Activated CD8-positive, alpha-beta memory T cell treated with anti-CD3 and anti-CD28 coated beads for 1 hour (primary cell): ENCODE measurements at places on chromosomes 5 and 9.

DNA sequence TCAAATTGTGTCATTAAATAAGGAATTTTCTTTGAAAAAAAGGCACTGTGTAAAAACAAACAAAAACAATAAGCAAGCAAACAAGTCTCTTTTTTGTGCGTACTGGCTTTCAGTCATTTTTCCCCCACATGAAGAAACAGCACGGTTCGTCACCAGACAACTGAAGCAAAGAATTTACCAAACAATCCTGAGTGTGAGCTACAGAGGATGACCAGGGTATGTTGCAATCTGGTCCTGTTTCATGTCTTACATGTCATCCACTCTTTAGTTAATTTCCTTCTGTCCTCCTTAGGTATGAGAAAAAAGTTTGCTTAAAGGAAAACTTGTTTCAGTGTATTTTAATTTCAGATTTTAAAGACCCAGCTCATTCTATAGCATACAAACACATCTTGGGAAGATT is 1080.7 kb upstream of the NUDT12 start:
- no peak for DNase-seq

- no peak for DNase-seq
These were observed 170.3 kb downstream of the PDZD2 start for GRCh38 chr5:31809050-31809870.

DNA sequence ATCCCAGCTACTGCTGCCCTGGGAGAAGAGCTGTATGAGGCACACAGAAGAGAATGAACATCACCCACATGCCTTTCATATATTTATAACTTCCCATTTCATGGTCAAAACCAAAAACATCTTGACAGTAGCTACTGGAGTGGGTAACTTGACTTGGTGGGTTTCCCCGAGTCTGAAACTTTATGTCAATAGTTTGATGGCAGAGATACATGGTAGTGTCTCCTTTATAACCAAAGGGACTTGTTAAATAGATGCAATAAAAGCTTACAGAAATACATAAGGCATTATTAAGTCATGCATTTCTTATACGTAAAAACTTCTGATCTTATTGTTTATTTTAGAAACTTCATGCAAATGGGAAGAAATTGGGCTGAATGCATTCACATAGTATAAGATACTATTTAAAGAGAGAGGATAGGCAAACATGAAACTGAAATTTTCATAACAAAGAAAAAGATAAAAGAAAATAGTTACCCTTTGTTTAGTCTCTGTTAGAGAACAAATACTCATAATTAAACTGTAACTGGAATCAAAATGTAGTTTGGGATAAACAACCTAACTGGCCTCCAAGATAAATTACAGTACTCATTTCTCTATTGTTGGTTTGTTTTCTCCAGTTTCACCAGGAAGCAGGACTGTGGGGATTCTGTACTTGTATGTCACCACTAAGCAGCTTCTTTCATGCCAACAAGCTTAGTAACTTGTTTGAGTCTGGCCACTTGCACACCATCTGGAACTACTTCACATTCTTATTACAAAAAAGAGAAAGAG is 459.3 kb upstream of the MEF2C start:
- no peak for DNase-seq

DNA sequence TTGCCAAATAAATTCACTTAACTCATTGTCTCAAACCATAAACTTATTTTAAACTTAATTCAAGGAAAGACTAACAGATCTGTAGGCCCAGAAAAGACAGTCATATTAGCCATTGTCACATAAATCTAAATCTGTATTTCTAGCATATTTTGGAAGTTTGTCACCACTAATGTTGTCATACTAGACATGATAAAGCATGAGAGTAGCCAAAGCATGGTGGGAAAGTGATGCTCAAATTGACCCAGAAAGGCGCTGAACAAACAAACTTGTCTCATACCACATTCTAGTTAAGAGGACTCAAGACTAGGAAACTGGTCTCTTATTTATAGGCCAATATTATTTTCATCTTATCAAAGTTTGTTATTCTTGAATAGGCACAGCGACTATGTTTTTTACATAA is 99.4 kb downstream of the VCAN start:
- no peak for DNase-seq

DNA sequence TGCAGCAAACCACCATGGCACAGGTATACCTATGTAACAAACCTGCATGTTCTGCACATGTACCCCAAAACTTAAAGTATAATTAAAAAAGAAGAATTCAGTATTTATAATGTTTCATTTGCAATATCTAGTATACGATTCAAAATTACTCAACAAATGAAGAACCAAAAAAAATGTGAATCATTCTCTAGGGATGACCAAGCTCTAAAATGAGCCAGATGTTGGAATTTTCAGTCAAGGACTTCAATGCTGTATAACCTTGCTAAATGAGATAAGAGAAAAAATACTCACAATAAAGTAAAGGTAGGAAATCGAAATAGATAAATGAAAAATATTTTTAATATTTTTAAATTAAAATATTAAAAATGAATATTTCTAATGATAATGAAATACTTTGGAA is 108.7 kb upstream of the ADRA1B start:
- no peak for DNase-seq

- no peak for DNase-seq
These were observed 5.5 kb upstream of the PDE8B start for GRCh38 chr5:77204967-77205366.

DNA sequence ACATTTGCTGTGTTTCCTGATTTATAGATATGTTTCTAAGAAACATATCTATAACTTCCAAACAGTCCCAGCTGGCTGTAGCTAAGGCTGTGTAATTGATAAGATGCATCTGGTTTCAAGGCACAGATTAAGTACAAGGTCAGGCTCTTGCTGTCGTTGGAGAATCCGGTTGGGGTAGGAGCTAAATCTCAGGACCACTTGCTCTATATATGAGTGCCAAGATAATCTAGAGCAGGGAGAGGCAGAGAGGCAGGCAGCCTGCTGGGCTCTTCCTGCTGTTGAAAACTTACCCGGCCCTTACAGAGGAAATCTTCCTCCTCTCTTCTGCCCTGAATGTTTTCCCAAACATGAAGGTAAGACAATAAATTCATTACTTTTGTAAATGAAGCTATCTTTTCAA is at the start of gene C7:
Gene C7, plus strand, starts transcription at position 234 of the 400 bp plus-strand sequence. Its CDS starts 114 bp downstream, at position 348.
- no peak for DNase-seq

- no peak for DNase-seq
These were observed 78.1 kb downstream of the HSPA4 start for GRCh38 chr5:133129950-133130349.

DNA sequence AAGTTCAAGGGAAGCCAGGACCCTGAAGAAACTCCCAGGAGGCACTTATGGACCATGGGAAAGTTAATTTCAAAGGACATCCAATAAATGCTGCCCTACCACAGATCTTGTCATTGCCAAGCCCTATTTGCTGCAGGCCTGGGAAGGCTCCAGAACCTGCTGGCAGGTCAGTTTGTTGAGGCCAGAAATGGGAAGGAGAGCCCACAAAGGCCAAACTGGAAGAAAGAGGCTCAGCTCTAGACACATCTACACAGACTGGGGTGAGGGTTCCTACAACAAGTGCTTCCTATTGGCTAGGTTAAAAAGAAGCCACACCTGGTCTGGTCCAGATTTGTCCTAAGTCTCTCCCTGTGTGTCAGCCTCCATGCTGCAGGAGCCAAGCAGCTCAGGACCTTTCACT is 94.4 kb downstream of the SIL1 start:
- DNase-seq, result no peak

- no peak for DNase-seq
These were observed 117.5 kb downstream of the FGF1 start for GRCh38 chr5:142568283-142568995.

DNA sequence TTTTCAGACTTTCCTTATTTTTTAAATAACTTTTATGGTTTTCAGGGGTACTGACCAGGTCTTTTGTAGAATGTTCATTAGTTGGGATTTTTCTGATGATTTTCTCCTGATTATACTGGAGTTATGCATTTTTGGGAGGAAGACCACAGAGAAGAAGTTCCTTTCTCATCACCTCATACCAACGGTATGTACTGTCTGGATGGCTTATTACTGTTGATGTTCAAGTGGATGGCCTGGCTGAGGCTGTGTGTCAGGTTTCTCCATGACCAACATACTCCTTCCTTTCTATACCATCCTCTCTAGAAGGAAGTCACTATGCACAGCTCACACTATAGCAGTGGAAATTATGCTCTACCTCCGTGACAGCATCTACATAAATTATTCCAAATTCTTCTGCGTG is 71.1 kb upstream of the NR3C1 start:
- DNase-seq, result no peak

DNA sequence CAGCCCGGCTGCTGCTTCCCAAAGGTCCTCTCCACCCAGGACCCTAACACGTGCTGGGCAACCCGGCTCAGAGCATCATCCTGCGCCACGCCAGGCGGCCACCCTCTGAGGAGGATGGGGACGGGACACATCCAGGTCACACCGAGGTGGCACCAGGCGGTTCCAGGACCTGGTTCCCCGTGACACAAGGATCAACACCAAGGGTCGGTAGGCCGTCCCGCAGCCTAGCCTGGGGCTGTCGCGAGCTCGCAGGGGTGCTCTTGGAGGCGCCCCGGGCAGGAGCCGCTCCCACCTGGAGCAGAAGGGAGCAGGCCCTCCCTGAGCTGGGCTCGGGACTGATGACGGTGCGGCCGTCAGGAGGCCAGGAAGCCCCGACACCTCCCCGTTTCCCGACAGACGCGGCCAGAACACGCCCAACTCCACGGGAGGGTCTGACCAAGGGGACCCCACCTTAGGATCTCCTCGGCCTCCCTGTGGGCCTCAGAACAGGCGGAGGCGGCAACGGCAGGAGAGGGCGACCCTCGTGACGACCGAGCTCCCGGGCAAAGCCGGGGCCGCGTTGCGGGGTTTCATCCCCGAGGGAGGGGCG is 6.3 kb downstream of the EXD3 start:
- DNase-seq, result no peak

DNA sequence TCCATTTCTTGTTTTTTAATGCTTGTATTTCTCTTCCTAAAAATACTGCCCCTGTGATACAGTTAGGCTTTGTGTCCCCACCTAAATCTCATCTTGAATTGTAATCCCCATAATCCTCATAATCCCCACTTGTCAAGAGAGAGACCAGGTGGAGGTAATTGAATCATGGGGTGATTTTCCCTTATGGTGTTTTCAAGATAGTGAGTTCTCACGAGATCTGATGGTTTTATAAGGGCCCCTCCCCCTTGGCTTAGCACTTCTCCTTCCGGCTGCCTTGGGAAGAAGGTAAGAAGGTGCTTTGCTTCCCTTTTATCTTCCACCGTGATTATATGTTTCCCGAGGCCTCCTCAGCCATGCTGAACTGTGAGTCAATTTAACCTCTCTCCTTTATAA is 227.4 kb downstream of the MAN2A1 start:
- no peak for DNase-seq

DNA sequence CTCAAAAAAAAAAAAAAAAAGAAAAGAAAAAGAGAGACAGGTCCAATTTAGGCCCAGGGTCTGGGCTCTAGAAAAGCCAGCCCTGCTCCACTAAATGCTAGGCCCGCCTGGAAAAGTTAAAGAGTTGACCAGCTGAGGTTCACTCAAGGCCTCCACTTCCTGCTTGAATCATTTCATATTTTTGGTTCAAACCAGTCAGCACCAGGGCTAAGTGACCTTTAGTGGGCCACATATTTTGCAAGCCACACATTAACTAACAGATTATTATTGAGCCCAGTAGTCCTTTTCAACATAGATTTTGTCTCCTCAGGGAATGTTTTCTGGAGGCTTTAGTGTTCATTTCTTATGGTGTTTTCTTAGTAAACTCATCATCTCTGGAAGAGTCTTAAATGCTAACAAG is 156.6 kb downstream of the TLR4 start:
- DNase-seq, result no peak

GRCh38 chr9:6549106-6549800 is 96.3 kb downstream of the GLDC start:
- DNase-seq, result no peak

DNA sequence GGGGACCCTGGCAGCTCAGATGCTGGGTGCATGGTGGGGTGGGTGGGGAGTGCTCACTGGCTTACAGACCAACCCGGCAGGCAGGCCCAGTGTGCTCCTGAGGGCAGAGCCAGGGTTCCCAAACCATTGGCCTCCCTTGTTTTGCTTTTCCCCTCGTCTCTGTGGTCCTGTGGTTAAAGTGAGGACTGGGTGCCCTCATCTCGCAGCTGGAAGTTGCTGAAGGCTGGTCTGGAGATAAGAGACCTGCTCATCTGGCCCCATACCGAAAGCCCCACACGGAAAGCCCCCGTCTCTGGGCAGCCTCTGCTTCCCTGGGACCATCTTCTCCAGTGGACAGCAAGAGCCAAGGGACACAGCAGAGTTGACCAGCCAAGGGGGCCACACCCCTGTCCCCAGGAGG is 9.8 kb upstream of the NACC2 start:
- DNase-seq, result no peak

DNA sequence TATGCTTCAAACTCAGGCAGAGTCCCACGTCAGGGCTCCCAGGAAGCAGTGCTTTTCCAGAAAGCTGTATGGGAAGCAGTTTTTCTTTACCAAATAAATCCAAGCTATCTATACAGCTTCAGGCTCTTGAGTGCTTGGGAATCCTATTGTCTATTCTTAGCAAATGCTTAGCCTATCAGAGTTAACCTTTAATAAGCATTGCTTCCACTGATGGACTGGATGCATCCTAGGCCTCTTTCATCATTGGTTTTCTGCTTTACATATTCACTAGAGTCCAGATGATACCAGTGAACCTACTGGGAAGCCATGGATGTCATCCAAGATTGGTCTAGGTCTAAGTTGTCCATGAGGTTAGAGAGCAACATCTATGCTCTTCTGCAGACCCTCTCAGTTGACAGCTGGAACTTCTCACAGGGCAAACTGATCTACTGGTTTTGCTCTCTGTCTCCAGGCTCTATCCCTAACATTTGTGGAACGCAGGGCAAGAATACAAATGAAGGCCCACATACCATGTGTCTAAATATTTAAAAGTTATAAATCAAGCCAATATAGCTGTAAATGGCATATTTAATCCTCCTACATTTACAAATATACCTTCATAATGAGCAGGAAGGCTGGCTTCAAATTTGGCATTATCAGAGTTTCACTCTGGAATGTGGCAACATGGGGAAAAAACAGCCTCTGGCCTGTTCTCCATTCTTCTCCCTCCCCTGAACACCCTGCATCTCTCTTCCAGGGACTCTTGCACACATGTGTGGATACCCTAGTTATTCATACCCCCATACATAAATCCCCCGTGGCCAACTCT is 49.8 kb upstream of the PLPP1 start:
- DNase-seq, result no peak

DNA sequence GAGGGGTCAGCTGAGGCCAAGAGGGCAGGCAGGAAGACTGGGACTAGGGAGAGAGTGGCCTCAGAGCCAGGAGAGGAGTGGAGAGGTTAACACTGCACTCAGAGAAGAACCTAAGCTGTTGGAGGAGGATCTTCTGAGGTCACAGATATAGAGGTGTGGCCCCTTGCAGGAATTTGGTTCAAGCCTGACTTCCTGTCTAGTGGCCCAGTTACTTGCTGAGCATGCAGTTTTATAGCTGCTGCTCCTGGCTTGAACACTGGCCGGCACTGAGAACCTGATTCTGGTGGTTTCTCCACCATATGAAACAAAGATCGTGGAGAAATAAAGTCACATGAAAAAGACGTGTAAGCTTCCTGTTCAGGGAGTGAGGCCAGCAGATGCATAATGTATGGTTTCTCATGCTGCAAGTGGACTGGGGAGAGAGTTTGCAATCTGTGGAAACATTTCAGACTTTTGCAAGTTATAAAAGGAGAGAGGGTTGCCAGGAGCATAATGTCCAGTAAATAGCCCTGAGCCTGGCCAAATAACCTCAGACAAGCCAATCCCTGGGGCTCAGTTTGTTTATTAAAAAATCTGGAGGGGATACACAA is 82.6 kb downstream of the GALNT10 start:
- DNase-seq, result no peak
